ENCODE measurements at places on chromosomes 5 and 9.

DNA sequence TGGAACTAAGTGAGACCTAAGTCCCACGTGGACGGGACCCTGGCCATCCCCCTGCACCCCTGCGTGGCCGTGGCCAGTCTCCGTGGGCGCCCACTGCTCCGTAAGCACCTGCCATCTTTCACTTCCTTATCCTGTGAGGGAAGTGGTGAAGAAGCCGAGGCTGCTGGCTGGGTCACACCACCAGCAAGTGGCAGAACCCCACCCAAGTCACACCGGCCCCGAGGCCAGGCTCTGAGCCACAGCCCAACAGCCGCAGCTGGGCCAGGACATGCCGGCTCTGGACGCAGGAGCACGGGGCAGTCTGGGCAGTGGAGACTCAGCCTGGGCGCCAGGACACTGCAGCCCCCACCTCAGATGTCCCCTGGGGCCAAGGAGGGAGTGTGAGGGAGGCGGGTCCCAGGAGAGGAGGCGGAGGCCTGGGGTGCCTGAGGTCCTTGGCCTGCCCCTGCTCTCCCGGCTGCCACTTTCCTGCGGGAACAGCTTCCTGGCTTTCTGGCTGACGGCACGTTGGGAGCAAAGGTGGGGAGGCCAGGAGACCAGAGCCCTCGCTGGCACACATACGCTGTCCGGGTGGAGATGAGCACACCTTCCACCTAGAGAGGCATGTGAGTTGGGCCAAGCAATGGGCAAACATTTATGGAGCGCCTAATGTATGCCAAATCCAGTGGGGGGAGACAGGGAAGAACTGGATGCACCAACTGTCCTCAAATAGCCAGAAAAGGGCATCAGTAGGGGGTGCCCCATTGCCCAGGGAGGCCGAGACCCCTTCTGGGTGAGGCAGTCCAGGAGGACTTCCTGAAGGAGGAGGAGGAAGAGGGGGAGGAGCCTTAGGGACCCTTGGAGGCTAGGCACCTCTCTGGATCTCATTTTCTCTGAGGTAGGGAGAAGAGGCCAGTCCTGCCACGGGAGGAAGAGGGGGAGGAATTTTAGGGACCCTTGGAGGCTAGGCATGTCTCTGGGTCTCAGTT, 43.9 kb upstream of the EGFL7 start:
- DNase-seq, result no peak

GRCh38 chr5:143592648-143593047, 189.2 kb upstream of the NR3C1 start:
- DNase-seq, result peak; percentile 63

GRCh38 chr5:150070821-150071220, 15.5 kb downstream of the CSF1R start:
- no peak for DNase-seq

GRCh38 chr9:134496413-134497282, 145.0 kb upstream of the COL5A1 start:
- peak; percentile 54 for DNase-seq

- peak; percentile 82 for DNase-seq
Observed at GRCh38 chr9:96619491-96620180, at the start of gene CDC14B. Gene CDC14B, minus strand, starts transcription at chr9:96619843. Its CDS starts 465 bp downstream, at chr9:96619378.

- no peak for DNase-seq
Observed at GRCh38 chr9:94650949-94651348, 11.6 kb upstream of the FBP1 start.

DNA sequence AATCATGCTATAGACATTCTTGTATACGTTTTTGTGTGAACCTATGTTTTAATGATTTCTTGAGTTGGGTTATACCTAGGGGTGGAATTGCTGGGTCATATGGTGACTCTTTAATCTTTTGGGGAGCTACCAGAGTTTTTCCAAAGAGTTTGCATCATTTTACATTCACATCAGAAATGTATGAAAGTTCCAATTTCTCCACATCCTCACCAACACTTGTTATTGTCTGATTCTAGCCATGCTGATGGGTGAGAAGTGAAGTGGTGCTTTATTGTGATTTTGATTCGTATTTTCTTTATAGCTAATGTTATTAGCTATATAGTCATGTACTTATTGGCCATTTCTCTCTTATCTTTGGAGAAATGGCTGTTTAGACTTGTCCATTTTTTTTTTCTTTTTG, 18.1 kb downstream of the OCLN start:
- DNase-seq, result no peak

DNA sequence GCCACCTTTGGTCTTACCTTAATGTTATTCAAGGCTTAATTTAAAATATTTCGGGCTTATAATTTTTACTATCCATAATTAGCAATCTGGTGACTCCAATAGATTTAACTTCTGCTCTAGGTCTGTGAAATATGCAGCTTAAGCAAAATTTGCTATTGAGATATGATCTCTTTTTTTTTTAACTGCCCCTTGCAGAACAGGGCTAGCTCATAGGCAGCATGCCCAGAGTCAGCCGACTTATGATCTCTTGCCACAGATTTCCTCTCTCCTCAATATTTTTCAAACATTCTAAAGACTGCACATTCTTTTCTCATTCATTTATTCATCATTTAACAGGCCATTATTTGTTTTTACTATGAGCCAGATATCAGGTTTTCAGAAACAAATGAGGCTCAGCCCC, 4.5 kb downstream of the TTC23L start:
- peak; percentile 54 for DNase-seq

DNA sequence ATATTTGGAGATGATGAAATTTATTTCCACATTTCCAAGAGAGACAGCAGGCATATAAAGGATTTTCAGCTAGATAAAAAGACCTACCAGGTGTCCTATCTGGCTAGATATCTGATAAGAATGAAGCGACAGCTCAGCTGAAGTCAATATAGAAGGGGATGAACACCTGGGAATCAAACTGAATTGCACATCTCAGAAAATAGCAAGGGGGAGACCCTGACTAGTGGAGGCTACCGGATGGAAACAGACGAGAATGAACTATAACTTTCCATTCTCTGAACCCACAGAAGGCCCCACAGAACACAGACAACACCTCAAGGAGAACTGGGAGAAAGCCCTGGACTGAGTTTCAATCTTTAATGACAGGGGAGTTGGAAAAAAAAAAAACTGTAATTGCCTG, 51.1 kb downstream of the CPLANE1 start:
- no peak for DNase-seq

DNA sequence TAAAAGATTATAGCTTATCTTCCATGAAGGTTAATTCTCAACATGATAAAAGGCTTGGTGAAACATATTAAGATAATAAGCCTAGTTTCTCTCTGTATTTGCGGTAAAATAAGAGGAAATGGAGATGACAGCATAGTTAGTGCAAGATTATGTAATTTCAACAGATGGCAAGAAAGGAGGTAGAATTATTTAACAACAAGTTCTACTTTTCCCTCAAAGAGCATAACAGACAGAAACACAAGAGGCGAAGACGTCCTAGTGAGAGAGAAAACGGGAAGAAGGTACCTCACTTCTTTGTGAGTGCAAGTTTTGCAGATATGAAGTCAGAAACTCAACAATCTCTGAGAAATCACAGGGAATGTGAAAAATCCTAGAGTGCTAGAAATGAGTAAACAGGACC, 144.8 kb upstream of the ADCY2 start:
- no peak for DNase-seq

DNA sequence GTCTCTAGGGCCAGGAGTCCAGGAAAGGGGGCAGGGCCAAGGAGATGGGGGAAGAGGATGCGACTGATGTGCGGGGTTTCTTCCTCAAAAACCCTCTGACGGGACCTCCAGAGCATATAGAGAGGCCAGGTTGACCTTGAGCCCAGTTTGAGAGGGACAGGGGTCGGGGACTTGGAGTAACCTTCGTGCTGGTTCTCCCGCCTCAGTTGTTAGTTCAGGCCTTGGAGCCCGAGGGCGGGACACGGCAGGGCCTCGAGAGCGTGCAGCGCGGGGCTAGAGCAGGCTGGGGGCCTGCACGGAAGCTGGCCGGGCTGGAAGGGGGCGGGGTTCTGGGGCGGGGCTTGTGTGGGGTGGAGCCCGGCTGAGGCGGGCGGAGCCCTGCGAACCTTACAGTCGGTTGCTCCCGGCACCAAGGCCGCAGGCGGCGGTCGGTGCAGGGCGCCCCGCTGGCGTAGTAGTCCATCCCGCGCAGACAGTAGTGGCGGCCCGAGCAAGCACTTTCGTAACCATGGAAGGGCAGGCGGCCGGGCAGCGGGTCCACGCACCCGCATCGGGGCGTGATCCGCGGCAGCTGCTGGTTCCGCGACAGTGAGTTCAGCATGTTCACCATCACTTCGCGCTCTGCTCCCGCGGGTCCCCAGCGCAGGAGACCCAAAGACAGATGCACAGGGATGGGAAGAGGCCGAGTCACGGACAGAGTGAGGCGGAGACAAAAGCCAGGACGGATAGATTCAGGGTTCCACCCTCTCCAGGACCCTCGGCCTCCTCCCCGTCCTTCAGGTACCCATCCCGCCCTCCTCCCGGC, 4.0 kb upstream of the MYORG start:
- DNase-seq, result peak; percentile 81

- no peak for DNase-seq
Observed at GRCh38 chr9:20823051-20823450, 139.0 kb downstream of the FOCAD start.

DNA sequence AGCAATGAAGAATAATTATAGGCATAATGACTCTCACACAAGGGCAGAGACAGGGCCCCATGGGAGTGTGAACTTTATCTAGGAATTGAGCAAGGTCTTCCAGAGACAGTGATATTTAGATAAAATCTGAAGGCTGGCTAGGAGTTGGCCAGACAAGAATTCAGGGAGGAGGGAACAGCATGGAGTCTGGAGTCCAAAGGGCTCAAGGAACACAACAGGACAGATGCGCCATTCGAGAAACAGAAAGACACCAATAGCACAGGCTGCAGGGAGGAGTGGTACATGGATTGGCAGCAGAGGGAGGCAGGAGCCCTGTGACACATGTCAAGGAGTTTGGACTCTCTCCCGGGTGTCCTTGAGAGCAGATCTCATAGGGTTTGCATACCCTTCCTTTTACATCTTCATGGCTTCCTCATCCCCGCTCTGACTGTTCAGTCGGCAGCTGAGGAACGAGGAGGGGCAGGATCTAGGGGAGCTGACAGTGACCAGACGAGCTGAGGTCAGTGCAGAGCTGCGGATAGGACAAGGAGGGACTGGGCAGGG, 64.0 kb upstream of the XPA start:
- DNase-seq, result no peak

GRCh38 chr9:136045595-136046553, 49.2 kb downstream of the NACC2 start:
- DNase-seq, result no peak

DNA sequence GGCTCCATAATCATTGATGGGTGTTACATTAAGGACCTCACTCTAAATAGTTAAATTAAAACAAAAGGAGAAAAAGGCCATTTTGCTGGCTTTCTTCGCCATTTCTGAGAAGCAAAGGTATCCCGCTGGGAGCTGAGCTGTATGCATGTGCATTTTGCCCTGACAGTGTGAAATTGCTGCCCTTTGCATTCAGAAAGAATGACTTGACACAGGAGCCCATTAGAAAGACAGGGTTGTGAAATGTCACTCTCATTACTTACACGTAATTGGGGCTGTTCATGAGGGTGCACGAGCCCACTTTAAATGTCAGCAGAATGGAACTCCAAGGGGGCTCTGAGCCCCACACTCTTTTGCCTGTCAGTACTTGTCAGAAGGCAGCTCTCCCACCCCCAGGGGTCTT, 85.0 kb downstream of the SEMA4D start:
- DNase-seq, result no peak

DNA sequence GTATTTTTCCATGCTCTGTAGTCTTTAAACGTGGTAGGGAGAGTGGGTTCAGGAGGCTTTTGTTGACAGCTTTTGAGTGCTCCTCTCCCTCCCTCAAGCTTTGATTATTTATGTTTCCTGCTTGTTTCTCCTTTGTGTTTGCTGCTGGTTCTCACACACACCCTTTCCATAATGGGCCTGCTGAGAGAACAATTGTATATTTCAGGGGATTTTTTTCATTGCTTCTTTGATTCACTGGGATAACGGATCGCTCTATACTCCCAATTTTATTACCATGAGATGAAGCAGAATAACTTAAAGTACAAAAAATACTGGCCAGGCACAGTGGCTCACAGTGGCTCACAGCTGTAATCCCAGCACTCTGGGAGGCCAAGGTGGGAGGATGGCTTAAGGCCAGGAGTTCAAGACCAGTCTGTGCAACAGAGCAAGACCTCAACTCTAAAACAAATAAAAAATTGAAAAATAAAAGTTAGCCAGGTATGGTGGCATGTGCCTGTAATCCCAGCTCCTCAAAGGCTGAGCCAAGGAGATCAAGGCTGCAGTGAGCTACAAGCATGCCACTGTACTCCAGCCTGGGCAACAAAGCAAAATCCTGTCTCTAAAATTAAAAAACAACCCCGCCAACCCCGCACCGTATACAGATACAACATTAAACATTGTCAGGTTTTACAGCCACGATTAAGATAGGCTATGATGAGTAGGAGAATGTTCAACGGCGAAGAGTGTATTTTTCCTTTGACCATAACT, 66.9 kb downstream of the USP20 start:
- DNase-seq, result no peak

DNA sequence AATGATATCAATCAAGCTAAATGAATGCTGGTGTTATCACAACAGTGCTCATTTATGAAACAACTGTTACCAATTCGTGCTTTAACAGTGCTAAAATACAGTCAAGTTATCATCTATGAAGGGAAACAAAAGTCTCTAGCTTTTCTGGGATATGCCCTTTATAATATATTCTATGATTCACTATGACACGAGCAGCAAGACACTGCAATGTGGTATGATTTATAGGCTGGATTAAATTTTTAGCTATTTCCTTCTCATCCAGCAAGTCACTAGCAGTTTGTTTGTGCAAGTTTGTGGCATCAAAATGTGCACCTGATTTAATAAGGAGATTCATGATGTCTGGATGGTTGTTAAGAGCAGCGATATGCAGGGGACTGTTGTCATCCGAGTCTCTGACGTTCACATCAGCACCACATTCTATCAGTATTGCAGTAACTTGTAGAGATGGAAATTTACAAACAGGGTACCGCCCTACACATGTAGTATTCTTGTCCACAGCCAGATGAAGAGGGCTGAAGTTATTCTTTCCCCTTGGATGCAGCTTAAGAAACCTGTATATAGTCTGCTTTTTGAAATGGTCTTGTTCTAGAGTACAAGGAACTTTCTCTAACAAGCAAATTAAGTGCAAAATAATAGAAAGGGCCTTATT, 20.3 kb downstream of the FEM1C start:
- no peak for DNase-seq

DNA sequence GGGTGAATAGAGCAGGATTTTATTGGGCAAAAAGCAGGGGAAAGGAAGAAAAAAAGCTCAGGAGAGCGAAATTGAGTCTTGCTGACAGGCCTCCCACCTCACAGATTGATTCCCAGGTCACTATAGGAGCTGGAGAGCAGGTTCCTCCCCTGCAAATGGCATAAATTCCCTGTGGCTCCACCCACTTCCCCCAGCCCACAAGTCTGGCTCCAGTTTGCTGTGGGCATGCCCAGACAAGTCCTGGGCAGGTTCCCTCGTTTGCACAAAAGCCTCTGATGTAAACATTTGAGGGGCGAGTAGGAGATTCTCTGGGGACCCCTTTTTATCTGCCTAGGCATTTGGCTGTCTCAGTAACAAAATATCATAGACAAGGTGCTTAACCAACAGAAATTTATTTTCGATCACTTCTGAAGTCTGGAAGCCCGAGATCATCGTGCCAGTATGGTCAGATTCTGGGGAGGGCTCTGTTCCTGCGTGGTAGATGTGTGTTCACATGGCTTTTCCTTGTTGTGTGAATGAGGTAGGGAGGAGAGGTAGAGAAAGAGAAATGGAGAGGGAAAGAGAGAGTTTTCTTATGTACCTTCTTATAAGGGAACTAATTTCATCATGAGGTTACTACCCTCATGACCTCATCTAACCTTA, 614.5 kb downstream of the MAT2B start:
- DNase-seq, result peak; percentile 46

Measured in cardiac fibroblast (primary cell).